ENCODE measurements at places on chromosomes 1 and 21.

DNA sequence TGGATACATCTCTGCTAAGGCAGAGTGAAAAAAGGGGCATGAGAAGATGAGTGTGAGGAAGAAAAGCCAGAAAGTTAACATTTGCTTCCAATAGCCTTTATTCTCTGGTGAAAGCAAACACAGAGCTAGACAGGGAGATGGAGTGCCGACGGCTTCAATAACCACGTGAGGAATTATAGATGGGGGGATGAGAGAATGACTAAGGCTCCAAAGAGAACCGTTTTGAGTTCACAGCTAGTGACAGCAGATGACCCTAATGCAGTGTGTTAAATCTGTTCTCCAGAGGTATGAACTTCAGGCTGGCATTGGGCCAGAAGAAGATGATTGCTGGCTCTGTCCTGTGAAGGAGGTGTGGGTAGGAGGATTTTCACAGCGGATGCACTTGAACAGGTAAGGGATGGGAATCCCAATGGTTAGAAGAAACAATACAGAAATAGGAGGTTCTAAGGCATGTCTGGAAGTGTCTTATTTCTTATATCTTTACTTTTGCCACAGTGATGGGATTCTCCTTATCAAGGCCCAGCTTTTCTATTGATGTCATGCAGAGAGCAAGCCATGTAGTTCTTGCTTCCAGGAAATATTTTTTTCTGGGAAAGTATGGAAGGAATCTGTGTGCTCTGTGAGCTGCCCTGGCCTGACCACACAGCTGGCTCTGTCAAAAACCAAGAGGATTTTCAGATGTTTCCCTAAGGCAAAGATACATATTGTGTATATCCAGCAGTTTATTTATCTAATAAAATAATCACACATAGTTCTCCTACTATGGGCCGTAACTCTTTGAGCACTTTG lies 573.8 kb downstream of the LTN1 start:
- DNase-seq: peak; percentile 63

- peak; percentile 59 for DNase-seq
Measured at GRCh38 chr1:202615501-202616354, 94.5 kb downstream of the SYT2 start.

GRCh38 chr1:192797891-192798290 lies 10.9 kb upstream of the RGS2 start:
- DNase-seq: no peak

DNA sequence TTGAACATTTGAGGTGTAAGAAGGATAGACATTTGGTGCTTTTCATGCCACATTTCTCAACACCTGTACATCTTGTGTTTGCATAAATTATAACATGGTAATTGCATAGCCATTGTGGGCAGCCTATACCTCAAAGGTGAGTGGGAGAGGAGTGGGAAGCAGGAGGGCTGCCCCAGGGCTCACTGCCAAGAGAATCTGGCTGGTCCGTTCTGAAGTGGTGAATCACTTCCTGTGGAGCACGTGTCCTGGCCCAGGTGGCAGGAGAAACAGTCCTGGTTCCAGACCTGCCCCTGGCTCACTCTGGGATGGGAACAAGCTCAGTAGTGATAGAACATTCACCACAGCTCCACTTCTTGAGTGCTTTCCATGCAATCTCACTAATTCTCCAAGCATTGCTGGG lies 11.6 kb upstream of the OLFML2B start:
- peak; percentile 36 for DNase-seq

GRCh38 chr1:59062743-59063142 lies 234.2 kb upstream of the FGGY start:
- peak; percentile 89 for DNase-seq

Measured in choroid plexus epithelial cell (primary cell).